ENCODE measurements at places on chromosomes 16 and 17.

GRCh38 chr17:17944743-17945142 is 27.5 kb downstream of the TOM1L2 start:
- no peak for DNase-seq

DNA sequence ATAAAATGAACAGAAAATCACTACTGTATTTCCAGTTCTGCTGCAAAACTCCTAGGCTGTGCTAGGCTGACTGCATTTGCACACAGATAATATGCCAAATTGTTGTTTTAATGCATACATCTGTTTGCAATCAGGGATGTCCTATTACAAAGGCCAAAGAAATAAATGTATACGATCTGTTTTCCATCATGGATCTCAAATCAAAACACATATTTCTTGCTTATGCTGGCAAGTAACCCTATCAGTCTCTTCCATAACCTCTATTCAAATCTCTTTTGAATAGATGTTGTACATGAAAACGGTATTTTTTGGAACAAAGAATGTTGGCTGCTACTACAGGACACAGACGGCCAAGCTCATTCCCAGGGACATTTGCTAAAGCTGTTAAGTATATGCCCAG is 56.6 kb downstream of the DUSP14 start:
- no peak for DNase-seq

DNA sequence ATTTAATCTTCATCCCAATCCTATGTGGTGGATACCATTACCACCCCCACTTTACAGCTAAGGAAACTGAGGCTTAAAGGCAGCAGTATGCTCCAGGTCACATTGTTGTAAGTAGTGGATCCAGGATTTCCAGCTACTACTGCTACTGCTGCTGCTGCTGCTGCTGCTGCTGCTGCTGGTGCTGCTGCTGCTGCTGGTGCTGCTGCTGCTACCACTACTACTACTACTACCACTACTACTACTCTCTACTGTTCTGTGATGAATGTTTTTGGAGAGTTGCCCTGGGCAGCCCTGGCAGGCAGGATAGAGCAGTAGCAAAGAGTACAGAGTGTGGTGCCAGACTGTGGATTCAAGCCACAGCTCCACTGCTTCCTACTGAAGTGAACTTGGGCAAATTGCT is 49.3 kb upstream of the SLC12A3 start:
- no peak for DNase-seq

DNA sequence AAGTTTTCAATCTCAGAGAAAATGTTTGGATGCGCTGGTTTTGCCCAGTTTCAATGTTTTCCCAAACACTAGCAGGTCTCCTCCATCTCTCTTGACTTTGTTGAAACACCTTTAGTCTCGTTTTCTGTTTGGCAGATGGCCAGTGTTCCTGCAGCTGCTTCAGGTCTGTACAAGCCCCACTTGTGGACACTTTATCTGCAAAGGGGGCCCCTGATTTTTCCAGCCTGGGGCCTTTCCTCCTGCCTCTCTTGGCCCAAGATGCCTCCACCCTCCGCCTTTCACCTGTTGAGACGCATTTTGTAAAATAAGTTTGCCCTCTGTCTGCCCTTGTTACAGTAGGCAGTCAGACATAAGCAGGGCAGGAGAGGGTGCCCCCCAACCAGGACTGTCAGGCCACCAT is 21.8 kb upstream of the PRM1 start:
- DNase-seq, result no peak

DNA sequence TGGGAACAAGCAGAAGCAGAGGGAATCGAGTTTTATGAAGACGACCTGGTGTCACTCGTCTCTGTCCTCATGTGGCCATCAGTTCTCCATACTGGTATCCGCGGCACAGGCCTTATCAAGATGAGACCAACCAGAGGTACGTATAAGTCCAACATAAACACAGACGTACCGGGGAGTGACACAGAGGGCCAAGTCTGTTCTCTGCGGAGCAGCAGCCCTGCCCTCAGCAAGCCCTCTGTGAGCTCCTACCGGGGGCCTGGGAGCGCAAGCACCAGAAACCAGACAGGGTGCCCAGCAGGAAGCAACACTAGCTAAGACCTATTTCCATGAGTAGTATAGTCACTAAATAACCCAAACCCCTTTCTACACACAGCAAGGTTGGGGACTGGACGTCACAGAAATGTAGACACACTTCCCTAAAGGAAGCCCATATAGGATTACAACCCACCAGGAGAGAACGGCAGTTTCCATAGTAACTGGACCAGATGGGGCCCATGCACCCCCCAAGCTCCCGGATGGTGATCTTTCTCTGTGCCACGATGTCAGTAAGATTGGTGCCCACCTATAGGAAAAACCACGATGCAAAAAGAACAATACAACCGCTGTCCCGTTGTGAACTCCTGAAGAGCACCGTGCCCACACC is 911 bp downstream of the ARL16 start:
- no peak for DNase-seq

- DNase-seq, result no peak
Observed at GRCh38 chr17:72215490-72215889, 94.7 kb downstream of the SOX9 start.

DNA sequence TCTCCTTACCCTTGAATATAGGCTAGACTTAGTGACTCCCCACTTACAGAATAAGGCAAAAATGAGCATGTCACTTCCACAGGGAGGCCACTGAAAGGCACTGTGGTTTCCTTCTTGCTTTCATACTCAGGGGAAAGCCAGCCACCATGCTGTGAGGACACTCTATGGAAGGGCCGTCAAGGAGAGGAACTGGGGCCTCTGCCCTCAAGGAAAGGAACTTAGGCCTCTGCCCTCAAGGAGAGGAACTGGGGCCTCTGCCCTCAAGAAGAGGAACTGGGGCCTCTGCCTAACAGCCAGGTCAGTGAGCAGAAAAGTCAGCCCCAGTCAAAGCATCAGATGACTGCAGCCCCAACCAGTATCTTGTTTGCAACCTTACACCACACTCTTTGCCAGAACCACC is 30.1 kb downstream of the VPS35 start:
- DNase-seq, result no peak

DNA sequence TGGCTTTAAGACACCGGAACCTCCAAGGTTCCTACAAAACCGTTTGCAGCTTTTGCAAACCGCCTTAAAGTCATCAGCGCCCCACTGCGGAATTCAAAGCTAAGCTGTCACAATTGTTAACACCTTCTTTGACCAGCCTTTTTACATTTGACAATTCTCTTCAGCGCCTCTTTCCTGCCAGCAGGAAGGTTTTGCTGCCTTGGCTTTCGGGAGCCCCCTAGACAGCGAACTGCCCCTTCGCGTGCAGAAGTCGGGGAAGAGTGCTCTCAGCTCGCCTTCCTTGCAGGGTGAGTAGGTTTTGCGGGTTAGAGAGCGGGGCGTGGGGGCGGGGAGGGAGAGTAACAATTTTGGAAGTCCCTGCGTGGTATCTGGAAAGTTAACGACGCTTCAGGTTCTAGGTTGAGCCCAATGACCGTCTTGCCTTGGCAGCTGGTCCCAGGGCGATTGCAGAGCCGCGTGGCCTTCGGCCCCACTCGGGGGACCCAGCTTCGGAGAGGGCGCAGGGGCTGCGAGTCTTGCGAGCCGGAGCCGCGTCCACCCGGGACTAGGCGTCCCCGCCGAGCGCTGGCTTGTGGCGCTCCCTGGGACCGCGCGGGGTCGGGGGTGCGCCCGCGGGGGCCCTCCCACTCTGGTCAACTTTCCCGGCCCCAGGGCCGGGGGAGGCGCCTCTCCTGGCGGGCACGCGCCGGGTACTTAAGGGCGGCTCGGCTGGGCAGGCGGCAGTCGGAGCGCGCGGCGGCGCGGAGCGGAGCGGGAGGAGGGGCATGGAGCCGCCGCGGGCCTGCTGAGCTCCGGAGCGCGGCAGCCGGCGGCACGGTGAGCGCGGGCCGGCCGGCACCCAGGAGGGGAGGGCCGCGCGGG is at the start of gene HAS3:
Gene HAS3, plus strand, starts transcription at position 153 of the 861 bp plus-strand sequence. CDS start 3,743 bp downstream, outside the sequence.
- no peak for DNase-seq

DNA sequence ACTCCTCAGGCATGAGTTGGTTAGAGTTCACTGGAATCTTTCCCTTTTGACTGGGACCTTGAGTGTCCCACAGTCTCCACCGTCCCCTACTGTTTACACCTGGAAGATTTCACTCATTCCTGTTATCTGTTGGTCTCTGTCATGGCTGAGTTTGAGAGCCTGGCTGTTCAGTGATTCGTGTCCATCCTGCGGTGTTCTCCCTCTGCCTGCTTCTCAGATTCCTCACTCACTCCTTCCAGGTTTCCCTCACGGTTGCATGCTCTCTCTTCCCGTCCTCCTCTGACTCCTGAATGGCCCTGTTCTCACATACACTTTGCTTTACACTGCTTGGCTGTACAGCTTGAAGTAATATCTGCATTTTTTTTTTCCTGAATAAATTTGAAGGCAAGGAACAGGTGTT is 24.5 kb downstream of the OR1D5 start:
- no peak for DNase-seq

GRCh38 chr17:19579192-19579761 is 45.6 kb downstream of the SLC47A1 start:
- no peak for DNase-seq

GRCh38 chr16:81432937-81433557 is 11.6 kb upstream of the CMIP start:
- DNase-seq, result no peak

DNA sequence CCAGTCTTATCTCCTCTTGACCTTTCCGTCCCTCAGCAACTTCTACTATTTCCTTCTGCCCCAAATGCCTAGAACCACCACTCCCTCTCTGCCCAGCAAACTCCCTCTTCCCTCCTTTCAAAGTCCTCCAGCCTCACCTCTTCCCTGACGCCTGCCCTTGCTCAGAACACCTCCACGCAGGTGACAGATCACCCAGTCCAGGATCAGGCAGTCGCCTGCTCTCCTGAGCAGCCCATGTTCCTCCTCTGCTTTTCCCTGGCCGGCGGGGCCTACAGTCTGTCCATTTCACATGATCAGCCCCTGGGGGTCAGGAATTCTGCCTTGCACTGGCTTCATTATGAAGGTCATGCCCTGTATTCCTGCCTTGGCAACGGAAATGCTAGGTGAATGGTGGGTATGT is 422 bp downstream of the CD300LF start:
- no peak for DNase-seq

GRCh38 chr17:7311110-7311705 is 3.8 kb downstream of the EIF5A start:
- DNase-seq, result no peak

DNA sequence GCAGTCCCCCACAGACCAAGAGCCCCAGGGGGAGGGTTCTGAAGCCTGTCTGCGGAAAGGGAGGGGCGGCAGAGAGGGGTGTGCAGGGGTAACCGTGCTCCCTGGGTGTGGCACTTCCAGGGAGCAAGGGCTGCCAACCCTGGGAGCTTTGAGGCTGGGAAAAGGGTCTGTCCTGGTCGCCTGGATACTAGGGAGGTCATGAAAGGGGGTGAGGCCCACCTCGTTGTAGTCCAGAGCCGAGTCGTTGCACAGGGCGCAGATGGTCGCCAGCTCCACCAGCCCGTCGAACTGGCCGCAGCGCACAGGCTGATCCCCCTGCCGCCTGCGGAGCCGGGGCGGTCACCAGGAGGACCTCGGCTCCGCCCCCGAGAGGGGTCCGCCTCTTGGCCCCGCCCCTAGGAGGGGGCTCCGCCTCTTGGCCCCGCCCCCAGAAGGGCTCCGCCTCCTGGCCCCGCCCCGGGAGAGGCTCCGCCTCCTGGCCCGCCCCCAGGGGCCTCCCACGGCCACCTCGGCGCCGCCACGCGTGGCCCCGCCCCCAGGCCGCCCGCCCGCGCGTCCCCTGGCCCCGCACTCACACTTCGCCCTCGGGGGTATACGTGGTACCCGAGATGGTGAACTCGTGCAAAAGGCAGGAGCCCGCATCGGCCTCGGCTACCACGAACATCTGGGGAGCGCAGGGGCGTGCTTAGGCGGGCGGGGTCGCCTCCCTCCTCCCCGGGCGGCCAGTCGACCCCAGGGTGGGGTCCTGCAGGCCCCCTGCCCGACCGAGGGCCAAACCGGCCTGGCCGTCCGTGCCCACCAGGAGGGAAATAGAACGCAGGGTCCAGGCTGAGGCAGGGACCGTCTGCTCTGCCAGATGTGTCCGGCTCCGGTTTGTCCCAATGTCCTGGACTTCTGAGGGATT is 19.5 kb downstream of the ATP2A3 start:
- DNase-seq, result no peak

DNA sequence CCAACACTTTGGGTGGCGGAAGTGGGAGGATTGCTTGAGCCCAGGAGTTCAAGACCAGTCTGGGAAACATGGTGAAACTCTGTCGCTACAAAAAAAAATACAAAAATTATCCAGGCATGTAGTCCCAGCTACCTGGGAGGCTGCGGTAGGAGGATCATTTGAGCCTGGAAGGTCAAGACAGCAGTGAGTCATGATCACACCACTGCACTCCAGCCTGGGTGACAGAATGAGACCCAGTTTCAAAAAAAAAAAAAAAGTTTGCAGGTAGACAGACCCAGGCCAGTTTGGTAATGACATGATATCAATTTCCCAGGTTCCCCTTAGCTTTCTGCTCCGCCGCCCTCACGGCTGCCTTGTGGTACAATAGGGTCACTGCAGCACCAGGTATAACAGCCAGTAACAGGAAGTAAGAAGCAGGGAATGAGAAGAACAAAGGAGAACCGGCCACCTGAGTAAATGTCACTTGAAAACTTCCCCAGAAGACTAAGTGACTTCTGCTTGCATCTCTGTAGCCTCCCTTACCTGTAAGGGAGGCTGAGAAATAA is 201.2 kb upstream of the HSBP1 start:
- DNase-seq, result no peak

GRCh38 chr17:63950940-63951907 is 19.1 kb upstream of the CD79B start:
- DNase-seq, result no peak

- DNase-seq, result no peak
Observed at GRCh38 chr16:78045865-78046581, 23.7 kb downstream of the CLEC3A start.

GRCh38 chr17:79174905-79175856 is 100.6 kb downstream of the ENGASE start:
- DNase-seq, result no peak

GRCh38 chr17:3761036-3761917 is 37.6 kb downstream of the HASPIN start:
- no peak for DNase-seq

GRCh38 chr17:6305613-6306360 is 129.1 kb downstream of the AIPL1 start:
- DNase-seq, result no peak

DNA sequence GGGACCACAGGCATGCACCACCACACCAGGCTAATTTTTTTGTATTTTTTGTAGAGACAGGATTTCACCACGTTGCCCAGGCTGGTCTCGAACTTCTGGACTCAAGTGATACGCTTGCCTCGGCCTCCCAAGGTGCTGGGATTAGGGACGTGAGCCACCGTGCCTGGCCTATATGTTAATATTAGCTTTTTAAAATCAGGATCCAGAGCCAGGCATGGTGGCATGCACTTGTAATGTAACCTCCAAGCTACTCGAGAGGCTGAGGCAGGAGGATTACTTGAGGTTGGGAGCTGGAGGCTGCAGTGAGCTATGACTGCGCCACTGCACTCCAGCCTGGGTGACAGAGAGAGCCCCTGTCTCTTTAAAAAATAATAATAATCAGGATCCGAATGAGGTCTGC is 8.5 kb upstream of the ADCY7 start:
- no peak for DNase-seq

DNA sequence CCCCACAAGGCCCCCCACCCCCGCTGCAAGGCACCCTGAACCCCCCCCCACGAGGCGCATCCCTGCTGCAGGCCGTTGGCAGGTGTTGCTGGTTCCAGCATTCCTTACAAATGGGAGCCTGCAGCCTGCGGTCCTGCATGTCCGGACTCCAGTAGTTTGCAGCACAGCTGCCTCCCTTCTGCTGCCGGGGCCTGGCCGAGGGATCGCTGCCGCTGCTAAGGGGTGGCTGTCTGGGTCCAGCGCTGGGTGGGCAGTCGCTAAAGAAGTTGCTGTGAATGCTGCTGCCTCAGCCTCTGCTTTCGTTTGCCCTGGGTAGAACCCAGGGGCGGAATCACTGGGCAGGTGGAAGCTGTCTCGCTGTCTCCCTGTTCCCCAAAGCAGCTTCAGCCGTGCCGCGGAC is 11.8 kb downstream of the UTS2R start:
- DNase-seq, result no peak

Data from glomerular endothelial cell (primary cell).